ENCODE measurements at places on chromosomes 1 and 21.

DNA sequence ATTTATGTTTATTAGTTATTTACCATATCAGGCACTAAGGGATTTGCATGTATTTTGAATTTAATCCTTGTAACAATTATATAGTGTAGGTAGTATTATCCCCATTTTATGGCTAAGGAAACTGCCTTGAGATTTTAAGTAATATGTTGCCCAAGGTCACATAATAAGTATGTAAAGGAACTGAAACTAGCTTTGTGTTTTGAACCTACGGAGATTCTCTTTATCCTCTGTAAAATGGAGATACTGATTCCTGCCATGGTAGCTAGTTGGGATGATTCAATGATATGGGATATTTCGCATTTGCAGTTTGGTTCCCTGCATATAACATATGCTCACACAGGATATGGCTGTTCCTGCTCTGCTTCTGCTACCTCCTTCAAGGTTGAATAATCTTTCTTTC, 144.3 kb downstream of the ST6GALNAC3 start:
- no peak for DNase-seq

DNA sequence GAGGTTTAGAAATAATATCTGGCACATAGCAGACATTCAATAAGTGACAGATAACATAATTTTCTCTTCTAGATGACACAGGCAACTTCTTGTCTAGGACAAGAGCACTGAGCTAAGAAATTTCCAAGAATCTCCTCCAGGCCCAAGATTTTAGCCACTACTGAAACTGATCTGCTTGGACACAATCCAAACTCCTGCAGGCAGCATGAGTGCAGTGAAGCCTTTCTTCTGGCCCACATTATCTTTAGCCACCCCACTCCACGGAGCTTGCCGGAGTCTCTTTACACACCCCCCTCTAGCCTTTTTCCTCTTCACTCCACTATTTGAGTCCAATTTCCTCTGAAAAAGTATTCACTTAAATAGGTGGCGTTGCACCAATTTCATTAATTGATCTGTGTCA, 142.9 kb upstream of the DUSP10 start:
- DNase-seq: no peak

DNA sequence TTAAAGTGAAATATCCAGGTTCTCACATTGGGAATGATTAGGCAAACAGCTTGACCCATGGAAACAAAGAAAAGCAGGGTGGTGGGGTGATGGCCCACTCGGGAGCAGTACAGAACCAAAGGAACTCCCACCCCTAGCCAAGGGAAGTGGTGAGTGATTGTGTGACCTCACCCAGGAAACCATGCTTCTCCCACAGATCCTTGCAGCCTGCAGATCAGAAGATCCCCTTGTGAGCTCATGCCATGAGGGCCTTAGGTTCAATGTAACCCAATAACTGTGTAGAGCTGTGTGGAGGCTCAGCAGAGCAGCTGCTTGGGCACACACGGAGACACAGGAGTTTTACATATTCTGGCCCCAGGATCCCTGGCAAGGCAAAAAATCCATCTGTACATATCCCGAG, 311.8 kb upstream of the DPYD start:
- no peak for DNase-seq

- no peak for DNase-seq
Measured at GRCh38 chr1:241376701-241377100, 19.7 kb upstream of the RGS7 start.

- no peak for DNase-seq
Measured at GRCh38 chr1:234040446-234041317, 136.2 kb downstream of the SLC35F3 start.

DNA sequence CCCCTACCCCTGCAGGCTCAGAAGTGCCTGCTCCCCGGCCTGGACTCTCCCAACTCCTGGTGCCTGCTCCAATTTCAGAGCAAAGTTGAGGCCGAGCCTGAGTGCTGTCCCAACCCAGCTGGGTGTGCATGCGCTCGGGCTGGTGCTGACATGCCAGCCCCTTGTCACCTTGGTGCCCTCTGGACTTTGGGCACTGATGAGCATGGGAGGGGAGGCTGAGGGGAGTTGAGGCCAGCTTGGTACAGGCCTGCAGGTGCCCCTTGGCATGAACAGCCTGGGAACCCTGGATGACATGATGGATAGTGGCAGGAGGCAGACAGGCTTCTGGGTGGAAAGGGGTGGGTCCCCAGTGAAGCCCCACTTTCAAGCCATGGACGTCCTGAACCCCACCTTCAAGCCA, 366.1 kb upstream of the NEGR1 start:
- no peak for DNase-seq
